Glutamatergic neuron (in vitro differentiated cells): ENCODE measurements at places on chromosomes 4 and X. TPM values are rescaled to one million over a fixed set of nuclear protein-coding genes. Genes with fewer than 3 reads are reported as not detected.

UFSP2 gene
- 38.0 TPM for total RNA-seq

FRMD7 gene
- total RNA-seq = not detected

UGT8 gene
- total RNA-seq = 0.98 TPM

BGN gene
- total RNA-seq = 0.56 TPM

SLC30A9 gene
- 70.2 TPM for total RNA-seq
